ENCODE measurements at places on chromosomes 1 and 21.

GRCh38 chr1:220298470-220299205, 26.4 kb upstream of the RAB3GAP2 start:
- no peak for DNase-seq

DNA sequence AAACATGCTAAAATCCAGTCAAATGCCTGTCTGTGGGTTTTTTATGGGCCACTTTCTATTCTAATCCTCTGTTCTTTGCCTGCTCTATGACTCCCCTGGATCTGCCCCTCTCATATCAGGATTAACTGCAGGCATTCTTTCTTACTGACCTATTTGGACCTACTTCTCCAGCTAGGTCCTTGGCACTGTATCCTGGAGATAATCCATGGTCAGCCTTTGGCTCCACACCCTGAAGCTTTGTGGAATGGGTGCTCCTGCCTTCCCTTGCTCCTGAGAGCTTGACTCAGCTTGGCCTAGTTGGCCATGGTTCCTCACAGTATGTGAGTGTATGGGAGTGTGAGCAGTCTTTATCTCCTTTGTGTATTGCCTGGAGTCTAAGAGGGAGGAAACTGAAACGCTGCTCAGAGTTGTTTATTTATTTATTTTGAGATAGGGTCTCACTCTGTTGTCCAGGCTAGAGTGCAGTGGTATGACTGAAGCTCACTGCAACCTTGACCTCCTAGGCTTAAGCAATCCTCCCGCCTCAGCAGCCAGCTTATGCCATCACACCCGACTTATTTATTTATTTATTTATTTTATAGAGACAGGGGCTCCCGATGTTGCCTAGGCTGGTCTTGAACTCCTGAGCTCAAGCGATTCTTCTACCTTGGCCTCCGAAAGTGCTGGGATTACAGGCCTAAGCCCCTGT, 28.7 kb upstream of the CDC14A start:
- no peak for DNase-seq

GRCh38 chr1:161299347-161299746, 10.4 kb downstream of the MPZ start:
- no peak for DNase-seq

DNA sequence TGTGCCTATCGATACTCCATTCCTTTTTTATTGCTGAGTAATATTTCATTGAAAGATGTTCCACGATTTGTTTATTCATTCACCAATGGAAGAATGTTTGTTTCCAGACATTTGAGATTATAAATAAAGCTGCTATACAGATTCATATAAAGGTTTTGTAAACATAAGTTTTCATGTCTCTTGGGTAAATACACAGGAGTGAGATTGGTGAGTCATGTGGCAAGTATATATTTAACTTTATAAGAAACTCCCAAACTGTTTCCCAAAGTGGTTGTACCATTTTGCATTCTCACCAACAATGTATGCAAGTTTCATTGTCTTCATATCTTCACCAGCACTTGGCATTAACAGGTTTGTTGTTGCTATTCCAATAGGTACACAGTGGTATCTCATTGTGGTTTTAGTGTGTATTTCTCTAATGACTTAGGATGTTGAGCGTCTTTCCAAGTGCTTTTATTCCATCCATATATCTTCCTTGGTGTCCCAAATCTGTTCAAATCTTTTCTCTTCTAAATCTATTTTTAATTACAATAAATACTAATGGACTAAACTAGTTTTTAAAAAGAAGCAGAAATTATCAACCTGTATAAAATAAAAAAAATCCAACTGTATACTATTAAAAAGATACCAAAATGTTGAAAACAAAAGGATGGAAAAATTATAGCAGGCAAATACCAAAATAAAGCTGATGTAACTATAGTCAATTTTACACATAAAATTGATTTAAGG, 6.6 kb downstream of the SLC9C2 start:
- no peak for DNase-seq

GRCh38 chr1:156705321-156705917, at the start of gene CRABP2:
CRABP2 (minus strand) TSS chr1:156705583; CDS start chr1:156705446, 137 bp downstream.
- DNase-seq = no peak

DNA sequence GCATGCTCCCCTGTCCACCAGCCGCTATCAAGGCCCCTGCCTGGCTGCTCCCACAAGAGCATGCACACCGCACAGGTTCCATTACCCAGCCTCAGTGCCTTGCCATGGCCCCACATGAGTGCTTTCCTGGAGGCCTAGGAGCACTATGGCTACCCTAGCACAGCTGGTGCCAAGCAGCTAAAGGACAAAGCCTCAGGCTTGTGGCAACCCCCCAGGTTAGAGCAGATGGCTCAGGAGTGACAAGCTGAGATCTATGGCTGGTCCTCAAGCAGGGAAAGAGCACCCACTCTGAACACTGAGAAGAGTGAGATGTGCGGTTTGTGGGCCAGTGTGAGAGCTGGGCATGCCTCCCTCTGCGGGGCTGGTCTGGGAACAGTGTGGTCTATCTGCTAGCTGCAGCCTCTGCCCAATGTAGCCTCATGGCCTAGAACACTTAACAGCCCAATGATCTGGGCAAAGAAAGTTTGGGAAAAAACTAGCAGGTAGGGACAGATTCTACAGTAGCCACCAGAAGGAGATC, 129.8 kb downstream of the VAV3 start:
- no peak for DNase-seq

GRCh38 chr1:6412896-6413295, 6.8 kb downstream of the HES2 start:
- DNase-seq = no peak

Data from stimulated activated CD8-positive, alpha-beta memory T cell treated with anti-CD3 and anti-CD28 coated beads, Interleukin-7, amount 100 ng/mL, for 1 hour (primary cell).